Activated CD4-positive, alpha-beta T cell treated with anti-CD3 and anti-CD28 coated beads, Interleukin-2, amount 50 U/mL, for 16 hours (primary cell): ENCODE measurements at places on chromosomes 11 and 22.

DNA sequence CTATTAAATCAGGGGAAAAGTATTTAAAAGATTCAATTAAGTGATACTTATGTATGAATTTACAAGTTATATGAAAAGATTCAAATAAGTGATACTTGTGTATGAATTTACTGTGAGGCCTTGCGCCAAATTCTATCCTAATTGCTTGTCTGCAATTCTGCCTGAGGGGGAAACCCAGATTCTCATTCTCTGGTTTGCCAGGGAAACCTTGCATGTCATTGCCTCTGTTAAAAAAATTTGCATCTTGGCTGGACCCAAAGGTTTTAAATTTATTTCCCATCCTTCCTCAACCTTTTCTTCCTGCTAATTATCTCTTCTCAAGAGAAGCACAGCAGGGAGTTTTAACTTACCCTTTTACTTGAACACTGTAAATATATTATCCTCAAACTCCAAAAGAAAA, 13.8 kb downstream of the OLFML1 start:
- DNase-seq = no peak

- DNase-seq = no peak
Observed at GRCh38 chr11:131656839-131657211, 286.4 kb downstream of the NTM start.

- DNase-seq = no peak
Observed at GRCh38 chr22:43618517-43618916, 193.6 kb downstream of the EFCAB6 start.

DNA sequence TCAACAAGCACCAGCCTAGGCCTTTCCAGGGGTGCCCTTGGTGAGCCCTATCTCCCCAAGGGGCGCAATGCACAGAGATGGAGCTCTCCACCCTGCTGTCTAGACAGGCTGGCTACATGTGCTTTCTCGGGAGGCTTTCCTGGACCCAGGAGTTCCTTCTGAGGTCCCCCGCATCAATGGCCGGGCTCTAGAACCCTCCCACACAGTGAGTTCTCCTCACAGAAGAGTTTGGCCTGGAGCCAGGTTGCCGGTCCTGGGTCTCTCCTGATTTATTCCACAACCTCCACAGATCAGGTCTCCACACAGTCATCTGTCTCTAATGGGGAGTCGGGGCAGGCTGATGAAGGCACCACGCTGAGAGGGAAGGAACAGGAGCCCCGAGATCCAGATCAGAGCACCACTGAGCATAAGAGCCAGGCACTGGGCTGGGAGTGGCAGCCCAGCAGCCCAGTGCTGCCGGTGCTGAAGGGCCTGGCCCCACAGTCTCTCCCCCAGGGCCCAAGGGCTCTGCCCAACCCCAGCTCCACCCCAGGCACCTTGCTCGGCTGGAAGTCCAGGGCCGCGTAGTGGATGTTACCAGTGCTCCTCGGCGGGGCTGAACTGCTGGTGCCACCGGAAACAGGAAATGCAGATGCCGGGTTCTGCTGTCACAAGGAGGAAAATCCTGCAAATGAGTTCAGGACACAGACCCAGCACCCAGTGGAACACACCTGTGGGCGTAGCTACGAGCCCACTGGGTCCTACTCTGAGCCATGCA, 44.7 kb downstream of the GAB4 start:
- DNase-seq = no peak

- DNase-seq = no peak
Observed at GRCh38 chr11:131682373-131683015, 312.1 kb downstream of the NTM start.
